Muscle of arm (tissue), 14 donors: ENCODE measurements at places on chromosomes 7 and 10.
A peak's percentile ranks its signal among the peaks of the same experiment; 100 is the strongest.

- DNase-seq = no peak
Observed at GRCh38 chr7:133961724-133962123, 165.4 kb upstream of the LRGUK start.

DNA sequence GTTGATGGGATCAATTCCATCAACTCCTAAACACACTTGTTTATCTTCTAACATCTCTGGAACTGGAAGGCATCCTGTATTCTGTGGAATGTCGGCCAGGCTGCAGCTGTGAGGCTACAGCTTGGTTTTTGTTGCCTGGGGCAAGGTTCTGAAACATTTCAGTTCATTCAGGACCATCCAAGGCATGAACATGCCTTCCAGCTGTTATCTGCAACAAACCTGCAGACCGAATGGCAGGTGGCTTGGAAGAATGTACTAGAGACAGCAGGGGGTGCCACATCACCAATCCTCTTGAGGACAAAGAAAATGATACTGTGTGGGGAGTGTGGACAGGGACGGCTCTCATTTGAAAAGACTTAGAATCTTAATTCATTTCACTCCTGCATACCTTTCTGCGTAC lies 12.4 kb downstream of the PAPOLB start:
- no peak for DNase-seq

GRCh38 chr10:22022257-22023032 lies 18.9 kb upstream of the DNAJC1 start:
- no peak for DNase-seq

DNA sequence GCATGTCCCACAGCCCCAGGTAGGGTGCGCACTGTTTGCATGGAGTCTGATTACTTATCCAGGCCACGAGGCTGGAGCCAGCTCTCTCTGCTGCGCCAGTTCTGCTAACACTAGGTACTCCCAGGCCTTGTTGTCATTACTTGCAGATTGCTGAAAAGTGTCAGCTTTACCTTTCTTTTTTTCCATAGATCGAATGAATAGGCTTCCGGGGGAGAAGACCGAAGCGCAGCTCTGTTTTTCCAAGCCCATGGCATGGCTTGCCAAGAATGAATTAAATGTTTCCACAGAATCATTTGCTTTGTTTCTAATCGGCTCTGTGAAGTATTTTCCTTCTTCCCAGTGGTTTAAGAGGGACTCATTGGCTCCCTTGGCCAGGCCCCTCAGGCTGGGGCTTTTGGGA lies 285.8 kb downstream of the BMPER start:
- DNase-seq = peak; percentile 74

DNA sequence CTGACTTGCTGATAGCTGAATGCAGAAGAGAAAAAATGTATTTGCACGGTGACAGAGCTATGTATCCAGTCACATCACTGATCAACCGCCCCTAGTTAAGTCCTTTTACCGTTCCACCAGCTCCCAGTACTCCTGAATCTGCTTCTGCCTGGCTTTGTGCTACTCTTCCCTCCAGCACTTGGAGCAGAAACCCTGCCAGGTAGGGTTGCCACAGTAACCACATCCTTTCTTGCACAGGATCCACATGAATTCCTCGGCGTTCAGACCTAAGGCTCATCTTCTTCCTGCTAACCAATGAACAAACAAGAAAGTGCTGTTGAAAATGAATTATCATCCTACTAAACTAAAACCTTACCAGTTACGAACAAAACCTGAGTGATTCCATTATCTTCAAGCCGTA lies 52.0 kb upstream of the KCTD7 start:
- DNase-seq = no peak

DNA sequence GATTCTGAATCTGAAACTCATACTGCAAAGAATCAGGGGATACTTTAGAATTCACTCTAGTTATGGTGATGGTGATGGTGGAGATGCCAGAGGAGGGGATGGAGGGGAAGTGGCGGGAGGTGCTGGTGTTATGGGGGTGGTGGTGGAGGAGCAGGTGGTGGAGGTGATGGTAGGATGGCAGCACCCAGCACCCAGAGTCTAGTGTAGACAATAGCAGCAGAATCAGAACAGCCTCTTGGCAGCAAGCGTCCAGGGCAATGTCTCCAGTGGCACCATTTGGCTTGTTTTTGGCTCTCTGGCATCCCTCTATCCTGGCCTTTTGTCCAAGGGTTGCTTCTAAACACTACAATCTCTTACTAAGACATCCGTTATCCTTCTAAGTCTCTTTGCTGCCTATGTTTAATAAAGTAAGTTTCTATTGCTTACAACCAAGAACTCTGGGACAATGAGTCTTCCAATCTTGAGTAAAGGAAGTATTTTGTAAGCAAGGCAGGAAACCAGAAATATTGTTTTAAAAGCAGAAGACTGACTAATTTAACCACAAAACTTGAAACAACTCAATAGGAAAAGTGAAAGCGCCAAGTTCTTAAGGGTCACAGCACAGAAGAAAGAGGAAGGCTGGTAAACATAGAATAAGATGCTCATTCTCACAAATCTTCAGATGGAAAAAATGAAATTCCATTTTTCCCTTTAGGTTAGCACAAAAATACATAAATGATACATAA lies 42.4 kb upstream of the GDF10 start:
- DNase-seq = no peak

DNA sequence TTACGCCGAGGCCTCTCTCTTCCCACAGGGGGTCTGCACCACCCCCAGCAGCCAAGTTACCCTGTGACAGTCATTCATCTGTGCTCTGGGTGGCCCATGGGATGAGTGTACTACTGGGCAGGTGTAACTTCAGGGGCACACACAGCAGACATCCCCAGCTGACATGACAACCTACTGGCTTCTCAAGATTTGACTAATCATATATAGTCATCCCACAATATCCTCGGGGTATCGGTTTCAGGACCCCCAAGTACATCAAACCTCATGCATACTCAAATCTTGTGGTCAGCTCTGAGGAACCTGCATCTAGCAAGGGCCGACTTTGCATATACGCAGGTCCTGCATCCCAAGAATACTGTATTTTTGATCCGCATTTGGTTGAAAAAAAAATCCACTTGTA lies 336.9 kb upstream of the C7orf33 start:
- DNase-seq = no peak

- no peak for DNase-seq
Observed at GRCh38 chr10:35130663-35131062, 4.0 kb downstream of the CREM start.

DNA sequence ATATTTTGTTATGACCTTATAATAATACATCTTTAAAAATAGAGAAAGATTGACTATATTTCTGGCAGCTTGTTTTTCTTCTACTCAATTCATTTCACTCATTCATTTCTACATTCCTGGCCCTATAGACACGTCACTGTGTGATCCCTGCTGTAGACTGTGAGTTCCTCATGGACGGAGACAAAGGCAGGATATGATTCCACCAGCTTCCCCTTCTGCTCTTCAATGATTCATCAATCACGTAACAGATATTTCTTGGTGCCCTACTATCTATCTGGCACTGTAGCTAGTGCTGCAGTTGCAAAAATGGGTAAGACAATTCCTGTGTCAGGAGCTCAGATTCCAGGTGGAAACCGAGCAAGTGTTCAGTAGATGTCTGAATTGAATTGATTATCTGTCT lies 415.0 kb downstream of the SFMBT2 start:
- no peak for DNase-seq

DNA sequence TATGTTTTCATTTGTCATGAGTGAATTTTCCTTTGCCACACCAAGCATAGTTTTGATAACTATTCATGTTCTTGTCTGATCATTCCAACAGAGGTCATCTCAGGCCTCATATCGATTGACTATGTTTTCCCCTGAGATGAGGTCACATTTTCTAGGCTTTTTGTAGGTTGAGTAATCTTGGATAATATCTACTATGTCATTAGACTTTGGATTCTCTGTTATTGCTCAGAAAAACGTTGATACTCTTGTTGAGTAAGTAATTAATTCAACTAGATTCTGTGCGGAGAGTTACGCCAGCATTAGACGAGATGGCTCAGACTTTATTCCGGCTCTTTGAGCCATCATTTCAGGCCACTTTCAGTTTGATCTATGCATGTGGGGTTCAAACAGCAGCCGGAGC lies 57.7 kb downstream of the KLF6 start:
- no peak for DNase-seq

DNA sequence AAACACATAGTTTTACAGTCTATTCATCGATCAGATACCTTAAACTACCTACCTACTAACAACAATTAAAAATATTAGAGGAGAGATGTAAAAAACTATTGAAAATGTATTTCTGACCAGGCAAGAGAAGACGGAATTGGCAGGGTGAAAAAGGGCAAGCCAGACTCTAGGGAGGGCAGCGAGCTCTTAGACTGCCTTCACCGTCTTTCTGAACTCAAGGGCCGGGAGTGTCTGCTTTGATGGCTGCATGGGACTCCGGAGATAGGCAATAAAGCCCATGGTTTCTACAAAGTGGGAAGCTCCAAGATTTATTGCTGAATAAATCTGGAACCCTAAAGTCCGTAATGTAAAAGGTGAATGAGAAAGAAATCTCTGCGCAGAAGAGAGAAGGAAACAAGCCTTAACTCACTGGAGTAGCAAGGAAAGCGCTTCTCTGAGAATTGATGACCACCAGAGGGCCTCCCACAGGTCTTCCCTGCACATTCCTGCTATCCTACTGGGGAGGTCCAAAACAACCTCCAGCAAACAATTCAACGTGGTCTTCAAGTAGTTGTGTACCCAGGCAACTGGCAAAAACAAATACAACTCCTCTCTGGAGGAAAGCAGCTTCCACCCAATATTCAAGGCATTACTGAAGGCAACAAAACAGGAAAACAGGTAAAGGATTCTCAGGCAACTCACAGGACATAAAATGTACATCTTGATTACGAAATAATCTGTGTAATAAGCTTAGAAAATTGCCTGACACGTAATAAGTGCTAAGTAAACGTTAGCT lies 181.3 kb downstream of the SDK1 start:
- peak; percentile 8 for DNase-seq

GRCh38 chr10:119211625-119212441 lies 4.5 kb downstream of the GRK5 start:
- no peak for DNase-seq

DNA sequence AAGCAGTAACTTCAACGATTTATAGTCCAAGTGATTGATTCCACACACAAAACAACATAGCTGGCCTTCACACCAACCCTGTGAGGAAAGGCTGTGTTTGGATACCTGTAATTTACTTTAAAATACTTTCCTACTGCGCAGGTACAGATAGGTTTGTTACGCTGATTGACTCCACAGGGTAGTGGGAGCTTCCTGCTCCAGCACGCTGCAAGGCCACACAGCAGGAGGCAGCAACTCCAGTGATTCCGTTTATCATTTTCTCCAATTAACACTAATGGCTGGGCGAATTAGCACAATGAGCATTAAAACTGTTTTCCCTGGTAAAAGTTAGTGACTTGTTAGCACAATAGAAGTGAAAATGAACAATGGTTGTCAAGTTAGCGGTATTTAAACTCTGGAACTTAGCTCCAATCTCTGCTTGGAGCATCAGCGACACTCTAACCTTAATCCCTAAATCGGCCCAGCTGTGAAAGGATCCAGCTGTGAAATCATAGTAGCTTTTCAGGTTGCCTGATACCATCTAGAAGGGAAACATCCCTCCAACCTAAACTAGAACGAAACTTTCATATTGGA lies 959 bp downstream of the DCLRE1C start:
- no peak for DNase-seq

- DNase-seq = peak; percentile 49
Observed at GRCh38 chr10:6050801-6051445, 11.2 kb downstream of the IL2RA start.

- no peak for DNase-seq
Observed at GRCh38 chr10:97321804-97322190, 2.7 kb downstream of the FRAT1 start.

GRCh38 chr10:36181426-36182178 lies 539.5 kb upstream of the FZD8 start:
- DNase-seq = peak; percentile 76

DNA sequence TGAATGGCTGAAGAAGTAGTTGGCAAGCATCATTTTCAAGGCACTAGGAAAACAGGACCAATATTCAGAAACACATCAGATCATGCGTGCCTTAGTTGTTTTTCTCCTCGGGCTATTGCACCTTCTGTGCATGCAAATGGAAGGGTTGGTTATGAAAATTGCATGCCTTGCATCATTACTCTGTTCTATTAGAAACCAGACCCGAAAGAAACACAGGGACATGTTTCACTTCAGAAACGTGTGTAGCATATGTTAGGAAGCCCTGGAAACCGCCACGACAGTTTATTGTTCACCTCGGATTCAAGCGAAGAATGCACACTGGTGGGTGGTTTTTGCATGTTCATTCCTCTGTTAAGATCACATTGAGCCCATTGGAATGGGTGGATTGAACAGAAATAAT lies 214.7 kb downstream of the FRMD4A start:
- DNase-seq = no peak

- no peak for DNase-seq
Observed at GRCh38 chr10:17787087-17787961, 21.8 kb upstream of the MRC1 start.

- DNase-seq = no peak
Observed at GRCh38 chr7:41855798-41856197, 152.9 kb upstream of the INHBA start.

DNA sequence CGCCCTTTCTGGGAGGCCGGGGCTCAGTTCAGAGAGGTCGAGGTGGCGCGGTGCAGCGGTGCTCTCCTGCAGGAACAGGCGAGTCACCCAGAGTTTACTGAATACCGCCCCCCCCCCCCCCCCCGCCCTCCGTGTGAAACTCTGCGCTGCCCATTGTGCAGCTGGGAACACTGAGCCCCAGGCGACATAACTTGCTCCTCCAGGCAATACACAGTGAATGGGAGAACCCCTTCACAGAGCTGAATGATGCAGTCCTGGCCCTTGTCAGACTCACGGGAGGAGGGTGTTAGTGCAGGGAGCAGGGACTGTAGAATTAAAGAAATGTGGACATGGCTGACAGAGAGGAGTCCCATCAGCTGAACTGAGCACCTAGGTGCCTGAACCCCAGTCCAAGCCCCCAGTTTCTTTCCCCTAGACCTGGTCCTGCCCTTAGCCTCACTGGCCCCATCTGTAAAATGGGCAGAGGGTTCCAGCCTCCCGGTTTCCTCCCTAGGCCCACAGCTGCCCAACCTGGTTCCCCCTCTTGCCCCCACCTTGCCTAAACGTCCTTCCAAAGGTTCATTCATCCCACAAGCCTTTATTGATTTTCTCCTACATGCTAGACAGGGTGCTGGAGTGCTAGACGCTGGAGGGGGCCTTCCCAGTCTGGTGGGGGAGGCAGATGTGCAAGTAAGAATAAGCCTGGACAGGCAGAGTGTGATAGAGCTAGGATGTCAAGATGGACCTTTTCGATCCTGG lies 869 bp upstream of the LOXL4 start:
- DNase-seq = no peak

DNA sequence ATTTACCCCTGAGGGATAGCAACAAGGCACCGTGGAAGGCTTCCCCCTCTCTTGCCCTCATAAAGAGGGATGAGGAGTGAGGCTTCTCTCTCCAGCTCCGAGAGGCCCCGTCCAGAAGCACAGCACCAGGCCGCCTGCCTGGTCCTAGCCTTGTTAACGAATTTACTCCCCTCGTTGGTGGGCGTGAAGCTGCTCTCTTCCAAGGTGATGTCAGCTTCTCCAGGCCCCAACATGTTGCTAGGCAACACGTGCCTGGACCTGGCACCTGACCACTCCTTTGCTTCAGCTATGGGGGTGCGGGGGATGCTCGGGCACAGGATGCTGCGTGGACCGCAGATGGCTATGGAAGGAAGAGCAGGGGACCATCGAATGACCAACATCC lies 135.2 kb upstream of the MGMT start:
- no peak for DNase-seq

GRCh38 chr7:125984795-125985194 lies 1055.2 kb upstream of the POT1 start:
- no peak for DNase-seq
